ENCODE measurements at places on chromosomes 2 and 18.
A peak's percentile ranks its signal among the peaks of the same experiment; 100 is the strongest.

DNA sequence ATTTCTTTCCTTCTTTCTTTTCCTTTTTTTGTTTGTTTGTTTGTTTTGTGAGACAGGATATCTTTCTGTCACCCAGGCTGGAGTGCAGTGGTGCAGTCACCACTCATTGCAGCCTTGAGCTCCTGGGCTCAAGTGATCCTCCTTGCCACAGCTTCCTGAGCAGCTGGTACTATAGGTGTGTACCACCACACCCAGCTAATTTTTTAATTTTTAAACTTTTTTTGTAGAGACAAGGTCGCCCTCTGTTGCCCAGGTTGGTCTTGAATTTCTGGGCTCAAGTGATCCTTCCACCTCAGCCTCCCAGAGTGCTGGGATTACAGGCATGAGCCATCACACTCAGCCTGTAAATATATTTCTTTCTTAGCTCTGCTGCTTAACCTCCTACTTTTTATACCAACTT is 83.4 kb upstream of the CYP20A1 start:
- DNase-seq = no peak

- DNase-seq = no peak
Observed at GRCh38 chr2:217827430-217828201, 175.2 kb downstream of the TNS1 start.

GRCh38 chr2:25354116-25354515 is 12.4 kb upstream of the DNMT3A start:
- no peak for DNase-seq

GRCh38 chr2:210092791-210093190 is 78.4 kb downstream of the KANSL1L start:
- DNase-seq = no peak

DNA sequence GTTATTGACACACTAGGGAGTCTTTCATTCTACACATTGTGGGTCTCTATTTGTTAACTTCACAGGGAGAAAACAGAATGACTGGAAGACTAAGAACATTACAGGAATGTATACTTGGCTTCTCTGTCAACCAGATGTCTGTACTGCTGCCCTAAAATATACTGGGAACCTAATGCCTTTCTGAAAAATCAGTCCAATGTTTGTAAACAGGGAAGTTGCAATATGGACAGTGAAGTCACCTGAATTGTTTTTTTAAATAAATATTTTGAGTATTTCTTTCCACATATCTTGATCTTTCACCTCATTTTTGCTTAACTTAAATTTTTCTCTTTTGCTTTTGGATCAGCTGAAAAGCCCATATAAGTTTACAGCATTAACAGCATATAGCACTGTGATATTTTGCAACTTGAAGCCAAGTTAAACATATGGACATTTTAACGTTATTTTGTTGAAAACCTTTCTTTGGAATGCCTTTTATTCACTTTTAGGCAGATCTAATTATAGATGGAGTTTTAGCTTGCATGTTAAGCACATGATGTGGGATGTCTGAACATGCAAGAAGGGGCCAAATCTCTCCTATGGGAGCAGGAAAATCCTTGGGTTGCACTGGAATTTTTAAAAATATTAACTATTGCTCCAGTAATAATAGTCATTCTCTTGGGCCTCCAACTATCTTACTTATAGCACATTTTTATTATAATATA is 137.7 kb upstream of the TWIST2 start:
- no peak for DNase-seq

GRCh38 chr2:20745924-20746555 is 76.9 kb downstream of the LDAH start:
- no peak for DNase-seq

DNA sequence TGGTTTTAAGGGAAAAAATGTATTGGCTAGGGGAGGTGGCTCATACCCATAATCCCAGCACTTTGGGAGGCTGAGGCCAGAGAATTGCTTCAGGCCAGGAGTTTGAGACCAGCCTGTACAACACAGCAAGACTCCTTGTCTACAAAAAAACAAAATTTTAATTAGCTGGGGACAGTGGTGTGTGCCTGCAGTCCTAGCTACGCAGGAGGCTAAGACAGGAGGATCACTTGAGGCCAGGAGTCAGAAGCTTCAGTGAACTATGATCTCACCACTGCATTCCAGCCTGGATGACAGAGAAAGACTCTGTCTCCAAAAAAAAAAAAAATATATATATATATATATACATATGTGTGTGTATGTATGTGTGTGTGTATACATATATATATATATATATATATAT is 18.5 kb downstream of the CCDC88A start:
- no peak for DNase-seq

GRCh38 chr2:28927878-28928277 is 33.4 kb downstream of the WDR43 start:
- DNase-seq = no peak

DNA sequence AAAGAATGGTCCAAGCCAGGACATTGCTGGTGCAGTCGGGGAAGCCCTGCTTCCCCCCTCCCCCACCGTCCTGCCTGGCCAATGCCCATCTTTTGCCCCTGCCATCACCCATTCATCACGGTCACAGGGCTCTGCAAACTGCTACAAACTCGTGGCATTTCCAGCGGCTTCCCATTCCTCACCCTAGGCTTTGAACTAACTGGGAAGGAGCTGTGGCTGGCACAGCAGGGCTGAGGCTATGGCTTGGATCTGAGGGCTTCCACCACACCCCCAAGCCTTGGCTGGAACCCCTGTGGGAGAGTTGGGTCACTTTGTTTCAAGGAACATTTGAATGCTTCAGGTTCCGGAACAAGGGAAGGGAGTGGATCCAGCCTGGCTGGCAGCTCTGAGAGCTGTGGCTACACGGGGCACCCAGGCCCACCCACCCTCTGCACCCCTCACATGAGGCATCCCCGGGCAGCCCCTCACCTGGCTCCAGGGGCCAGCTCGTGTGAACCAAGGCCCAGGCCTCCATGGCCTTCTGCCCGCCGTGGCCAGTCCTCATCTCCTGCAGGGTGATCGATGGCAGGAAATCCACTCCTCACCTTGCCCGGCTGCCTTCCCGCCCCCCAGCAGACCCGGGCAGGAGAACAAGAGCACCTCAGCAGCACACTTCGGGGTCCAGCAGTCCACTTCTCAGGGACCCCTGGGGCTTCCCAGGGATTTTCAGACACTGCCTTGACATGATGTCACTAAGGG is 58.8 kb upstream of the OTOS start:
- no peak for DNase-seq

DNA sequence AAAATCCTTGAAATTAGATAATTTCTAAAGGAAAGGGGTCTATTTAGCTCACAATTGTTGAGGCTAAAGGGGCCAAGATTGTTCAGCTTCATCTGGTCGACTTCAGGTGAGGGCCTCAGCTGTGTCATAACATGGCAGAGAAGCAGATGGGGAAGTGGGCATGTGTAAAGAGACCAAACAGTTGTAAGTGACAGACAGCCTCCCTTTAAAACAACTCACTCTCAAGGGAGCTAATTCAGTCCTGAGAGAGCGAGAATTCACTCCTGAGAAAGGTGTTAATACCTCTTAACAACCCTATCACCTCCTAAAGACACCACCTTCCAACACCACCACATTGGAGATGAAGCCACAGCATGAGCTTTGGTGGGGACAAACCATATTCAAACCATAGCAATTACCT is 62.4 kb downstream of the KCMF1 start:
- no peak for DNase-seq

- peak; percentile 13 for DNase-seq
Observed at GRCh38 chr2:7792031-7792651, 874.9 kb downstream of the RNF144A start.

DNA sequence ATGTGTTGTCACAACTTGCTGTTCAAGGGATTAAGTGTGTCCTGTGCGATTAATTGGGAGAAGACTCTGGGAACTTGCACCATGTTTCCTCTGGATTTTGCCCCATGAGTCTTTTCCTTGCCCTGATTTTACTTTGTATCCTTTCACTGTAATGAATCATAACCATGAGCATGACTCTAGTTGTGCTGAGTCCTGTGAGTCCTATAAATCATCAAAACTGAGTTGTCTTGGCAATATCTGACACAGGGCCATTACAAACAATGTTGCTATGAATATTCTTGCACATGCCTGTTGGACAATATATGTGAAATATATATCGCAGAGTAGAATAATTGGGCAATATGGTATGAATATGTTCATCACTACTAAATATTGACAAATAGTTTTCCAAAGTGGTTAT is 56.5 kb upstream of the COL5A2 start:
- no peak for DNase-seq

- no peak for DNase-seq
Observed at GRCh38 chr2:235066895-235067294, 115.1 kb downstream of the SH3BP4 start.

DNA sequence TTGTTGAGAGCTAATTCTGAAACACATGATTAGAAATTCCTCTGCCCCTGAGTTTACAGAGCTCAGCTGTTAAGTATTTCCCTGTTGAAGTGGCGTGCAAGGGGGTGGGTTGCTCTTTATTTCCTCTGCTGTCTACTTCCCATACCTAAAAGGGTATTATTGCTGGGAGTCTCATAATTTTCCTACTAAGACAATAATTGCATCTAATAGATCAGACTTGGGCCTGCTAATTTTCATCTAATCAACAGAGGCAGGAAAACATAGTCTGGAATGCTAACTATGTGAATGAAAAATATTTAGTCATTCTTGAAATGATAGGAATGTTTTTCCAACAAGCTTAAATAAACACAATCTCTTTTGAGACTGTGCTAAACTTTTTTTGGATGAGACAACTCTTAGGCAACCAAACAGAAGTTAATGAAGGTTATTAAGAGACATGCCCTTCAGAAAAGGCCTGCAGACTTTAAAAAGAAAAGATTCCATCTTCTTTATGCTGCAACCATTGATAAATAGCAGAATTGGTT is 111.4 kb downstream of the FEZ2 start:
- no peak for DNase-seq

DNA sequence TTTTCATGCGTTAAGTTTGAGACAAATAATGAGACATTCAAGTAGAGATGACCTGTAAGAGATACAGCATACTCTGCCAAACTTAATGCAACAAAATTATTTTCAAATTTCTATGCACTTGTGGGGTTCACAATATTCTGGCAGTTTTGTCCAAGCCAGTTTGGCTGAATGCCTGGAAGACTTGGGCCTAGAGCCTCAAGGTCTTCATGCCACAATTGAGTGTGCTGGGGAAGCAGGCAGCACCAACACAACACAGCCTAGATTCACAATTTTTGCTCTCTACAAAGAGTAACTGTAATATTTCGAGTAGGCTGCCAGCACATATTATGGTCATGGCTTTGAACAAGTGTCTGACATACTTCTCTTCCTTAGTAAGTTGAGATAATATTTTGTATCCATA is 461.4 kb upstream of the SPHKAP start:
- no peak for DNase-seq

GRCh38 chr2:67871686-67872412 is 191.0 kb downstream of the C1D start:
- peak; percentile 30 for DNase-seq

DNA sequence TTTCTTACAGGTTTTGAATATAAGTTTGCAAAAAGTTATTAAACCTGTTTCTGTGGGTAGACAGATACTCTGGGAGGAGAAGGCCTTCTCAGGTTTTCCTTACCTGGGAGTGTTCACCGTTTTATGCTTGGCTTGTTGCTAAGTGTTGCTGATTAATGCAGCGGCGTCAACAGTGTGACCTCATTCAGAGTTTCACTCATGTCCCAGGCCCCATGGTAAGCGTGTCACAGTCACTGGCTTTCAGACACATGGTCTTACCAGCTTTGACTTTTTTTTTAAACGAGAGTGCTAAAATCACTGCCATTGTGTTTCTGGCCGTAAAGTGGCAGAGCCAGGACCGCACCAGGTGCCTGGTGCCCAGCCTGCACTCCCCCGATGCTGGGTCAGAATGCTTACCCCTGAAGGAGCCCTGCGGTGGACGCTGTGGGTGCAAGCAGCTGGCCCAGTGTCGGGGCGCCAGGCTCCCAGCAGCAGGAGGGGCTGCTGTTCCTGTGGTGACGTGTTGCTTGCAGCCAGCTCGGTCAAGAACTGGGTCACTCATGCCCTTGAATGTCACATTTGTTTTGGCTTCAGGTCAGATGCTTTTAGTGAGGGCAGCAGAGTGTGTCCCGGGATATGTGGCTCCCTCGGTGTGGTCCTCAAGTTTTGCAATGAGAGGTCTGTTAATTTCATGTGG is 3.5 kb downstream of the CAPN10 start:
- DNase-seq = no peak

All from hepatocyte (in vitro differentiated cells).